HCEC 1CT (cell line): ENCODE measurements at places on chromosomes 6 and 20.

DNA sequence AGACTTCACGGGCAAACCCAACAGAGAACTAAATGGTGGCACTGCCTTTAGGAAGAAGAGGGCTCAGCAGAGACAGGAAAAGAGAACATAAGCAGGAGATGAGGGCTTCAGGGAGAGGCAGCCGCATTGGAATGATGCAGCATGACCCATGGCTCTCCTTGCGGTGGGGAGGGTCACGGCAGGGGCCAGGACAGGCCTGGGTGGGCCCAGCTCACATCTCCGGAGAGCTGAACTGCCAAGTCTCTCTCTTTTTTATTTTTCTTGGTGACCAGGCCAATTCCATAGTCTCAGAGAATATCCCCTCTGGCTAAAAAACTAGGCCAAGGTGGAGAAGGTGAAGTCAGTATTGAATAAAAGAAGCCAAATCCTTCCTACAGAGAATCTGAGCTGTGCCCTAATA, 77.5 kb upstream of the TRAF3IP2 start:
- DNase-seq = no peak

DNA sequence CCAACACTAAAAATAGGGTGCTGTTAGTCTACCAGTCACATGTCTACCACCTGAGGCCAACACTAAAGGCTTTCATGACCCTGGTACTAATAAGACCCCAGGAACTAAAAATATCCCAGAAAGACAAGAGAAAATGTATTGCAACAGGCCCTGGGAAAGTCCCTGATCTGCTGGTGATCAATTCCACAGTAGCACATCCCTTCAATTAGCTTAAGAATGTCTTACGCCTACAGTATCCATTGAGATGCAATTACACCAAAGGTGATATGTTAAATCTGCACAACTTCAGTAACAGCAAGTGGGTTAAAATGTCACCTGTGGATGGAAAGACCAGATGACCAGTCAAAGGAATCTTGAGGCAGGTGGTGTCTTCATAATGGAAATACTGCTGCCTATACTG, 3.1 kb downstream of the SEMG1 start:
- DNase-seq = no peak

- no peak for DNase-seq
Measured at GRCh38 chr6:32522302-32523047, 7.6 kb downstream of the HLA-DRB5 start.

- DNase-seq = no peak
Measured at GRCh38 chr20:63333241-63333836, 27.8 kb downstream of the CHRNA4 start.

DNA sequence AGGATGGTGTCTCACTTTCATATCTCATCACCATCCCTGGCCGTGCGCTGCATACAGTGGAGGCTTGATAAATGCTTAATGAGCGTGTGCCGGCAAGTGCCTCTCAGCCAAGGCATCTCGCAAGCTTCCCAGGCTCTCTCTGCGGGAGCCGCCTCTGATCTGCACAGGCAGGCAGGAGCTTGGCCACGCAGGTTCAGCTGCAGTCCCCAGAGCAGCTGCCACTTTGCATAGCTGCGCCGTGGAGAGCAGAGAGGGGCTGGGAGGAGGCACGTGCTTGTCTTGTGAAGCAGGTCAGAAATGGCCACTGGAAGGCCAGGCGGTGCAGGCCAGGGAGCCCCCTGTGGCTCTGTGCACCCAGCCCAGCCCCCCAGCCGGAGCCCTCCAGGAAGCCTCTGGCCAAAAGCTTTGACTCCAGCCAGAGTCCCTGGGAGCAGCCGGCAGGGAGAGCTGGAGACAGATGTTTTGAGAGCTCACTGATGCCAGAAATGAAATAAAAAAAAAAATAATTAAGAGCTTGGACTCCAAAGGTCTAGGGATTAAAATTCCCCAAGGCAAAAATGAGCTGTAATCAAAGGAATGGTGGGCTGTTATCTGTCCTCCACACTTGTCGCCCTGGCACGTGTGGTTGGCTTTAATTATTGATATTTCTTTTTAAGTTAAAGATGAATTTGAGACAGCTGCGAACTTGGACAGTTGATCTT, 377.0 kb downstream of the CDH4 start:
- DNase-seq = no peak

- DNase-seq = no peak
Measured at GRCh38 chr6:40585651-40586269, 1.4 kb downstream of the LRFN2 start.

GRCh38 chr6:2760882-2761842, 4.0 kb upstream of the WRNIP1 start:
- no peak for DNase-seq

GRCh38 chr6:66418906-66419305, 711.9 kb upstream of the EYS start:
- no peak for DNase-seq

GRCh38 chr6:109073344-109074132, 21.1 kb downstream of the SESN1 start:
- DNase-seq = peak; percentile 49

DNA sequence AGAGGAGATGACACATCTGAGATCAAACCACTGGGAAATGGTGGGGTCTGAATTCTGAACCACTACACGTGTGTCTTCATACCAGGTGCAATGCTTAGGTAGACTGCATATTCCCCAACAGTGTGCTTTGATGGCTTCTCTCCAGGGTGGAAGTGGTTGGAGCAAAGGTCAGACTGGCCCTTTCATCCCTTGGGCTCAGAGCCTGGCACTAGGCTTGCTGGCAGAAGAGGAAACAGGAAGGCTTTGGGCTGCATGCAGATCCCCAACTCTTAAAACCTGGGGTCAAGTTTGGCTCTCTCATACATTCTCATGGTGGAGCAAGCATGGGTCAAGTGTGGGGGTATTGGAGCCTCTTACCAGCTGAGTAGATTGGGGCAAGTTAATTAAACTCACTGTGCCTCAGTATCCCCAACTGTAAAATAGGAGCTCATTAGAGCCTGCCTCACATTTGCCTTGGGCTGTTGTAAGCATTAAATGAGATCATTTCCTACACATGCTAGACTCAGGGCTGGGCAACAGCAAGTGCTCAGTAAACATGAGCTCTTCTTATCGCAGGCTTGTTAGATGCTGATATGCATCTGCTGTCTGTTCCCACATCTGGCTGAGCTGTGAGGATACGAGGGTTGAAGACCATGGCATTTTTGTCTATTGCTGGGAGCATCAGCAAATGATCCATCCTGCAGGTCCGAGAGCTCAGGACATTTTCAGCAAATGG, 51.6 kb upstream of the FAM83D start:
- no peak for DNase-seq

GRCh38 chr20:63961664-63962425, 5.6 kb upstream of the UCKL1 start:
- DNase-seq = no peak

DNA sequence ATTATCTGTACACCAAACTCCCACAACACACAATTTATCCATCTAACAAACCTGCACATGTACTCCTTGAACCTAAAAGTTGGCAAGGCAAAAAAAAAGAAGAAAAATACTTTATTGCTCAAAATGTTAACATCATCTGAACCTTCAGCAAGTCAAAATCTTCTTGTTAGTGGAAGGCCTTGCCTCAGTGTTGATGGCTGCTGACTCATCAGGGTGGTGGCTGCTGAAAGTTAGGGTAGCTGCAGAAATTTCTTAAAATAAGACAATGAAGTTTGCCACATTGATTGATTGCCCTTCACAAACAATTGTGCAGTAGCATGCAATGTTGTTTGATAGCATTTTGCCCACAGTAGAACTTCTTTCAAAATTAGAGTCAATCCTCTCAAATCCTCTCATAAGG, 2.7 kb upstream of the WFDC11 start:
- no peak for DNase-seq

DNA sequence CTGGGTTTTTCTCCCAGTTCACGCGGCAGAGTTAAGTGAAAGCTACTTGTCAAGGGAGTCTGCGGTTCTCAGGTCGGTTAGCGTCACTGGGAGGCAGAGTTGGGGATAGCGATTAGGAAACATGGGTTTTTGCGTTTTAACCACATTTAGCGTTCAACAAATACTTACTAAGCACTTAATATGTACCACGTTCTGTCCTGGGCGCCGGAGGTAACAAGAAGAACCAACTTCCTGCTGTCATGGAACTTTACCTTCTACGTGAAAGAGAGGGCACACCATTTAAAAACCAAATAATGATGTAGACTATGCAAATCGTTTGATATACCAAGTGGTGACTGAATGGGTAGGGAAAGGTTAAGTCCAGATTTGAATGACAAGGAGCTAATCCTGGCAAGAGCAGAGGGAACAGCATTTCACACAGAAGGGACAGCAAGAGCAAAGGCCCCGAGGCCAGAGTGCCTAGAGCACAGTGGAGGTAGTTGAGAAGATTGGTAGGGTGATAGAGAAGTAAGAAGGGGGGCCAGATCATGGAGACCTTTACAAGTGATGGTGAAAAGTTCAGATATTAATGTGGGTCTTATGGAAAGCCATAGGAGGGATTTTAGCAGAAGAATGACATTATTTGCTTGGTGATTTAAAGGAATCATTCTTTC, 744 bp downstream of the RIOK1 start:
- DNase-seq = no peak

DNA sequence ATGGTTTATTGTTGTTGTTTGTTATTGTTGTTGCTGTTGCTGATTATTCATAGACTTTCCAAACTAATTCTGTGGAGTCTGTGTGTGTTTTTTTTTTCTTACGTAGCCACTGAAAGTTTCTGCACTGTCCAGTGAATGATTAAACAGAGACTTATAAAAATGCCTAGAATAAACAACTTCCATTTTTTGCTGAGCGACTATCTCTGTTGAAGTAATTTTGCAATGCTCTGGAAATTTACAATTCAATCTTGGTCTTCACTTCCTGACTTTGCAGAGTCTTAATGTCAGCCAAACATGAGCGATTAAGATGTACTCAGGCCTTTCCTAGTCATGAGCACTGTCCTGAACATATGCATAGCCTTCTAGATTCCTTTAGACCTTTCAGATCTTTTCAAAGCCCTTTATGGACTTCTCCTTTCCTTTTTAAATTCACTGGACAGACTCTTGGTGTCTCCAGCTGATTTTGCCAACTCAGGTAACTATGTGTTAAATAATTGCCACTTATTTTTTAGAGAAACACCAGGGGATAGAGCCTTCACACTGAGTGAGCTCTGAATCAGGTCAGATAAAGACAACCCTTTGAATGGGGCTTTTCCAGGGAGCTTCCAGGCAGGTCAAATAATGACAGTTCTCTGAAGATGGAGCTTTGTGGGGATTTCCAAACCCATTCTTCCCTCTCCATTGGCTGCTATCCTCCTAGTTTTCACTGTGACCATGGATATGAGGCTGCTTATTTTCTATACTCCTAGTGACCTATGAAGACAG, 622.8 kb upstream of the EPHA7 start:
- DNase-seq = no peak

GRCh38 chr20:32780749-32781655, 18.8 kb downstream of the DNMT3B start:
- DNase-seq = no peak

- peak; percentile 70 for DNase-seq
Measured at GRCh38 chr20:61757678-61758563, 307.8 kb downstream of the TAF4 start.

DNA sequence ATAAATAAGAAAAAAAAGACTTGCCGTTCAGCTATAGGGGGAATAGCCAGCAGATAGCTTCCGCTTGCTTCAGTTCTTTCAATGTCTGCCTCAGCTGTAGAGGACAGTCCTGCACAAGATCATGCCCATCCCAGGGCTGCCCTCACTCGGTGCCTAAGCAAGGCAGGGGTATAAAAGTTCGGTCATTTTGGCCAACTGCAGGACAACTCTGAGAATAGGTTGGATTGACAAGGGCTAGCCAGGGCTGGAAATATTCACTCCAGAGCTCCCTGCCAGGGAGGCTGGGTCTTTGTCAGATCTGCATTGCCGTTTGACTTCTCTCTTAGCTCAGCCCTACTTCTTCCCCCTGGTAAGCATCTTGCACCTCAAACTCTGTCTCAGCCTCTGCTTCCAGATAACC, 8.4 kb downstream of the PROCR start:
- no peak for DNase-seq

- DNase-seq = no peak
Measured at GRCh38 chr6:160801418-160801817, 99.4 kb downstream of the PLG start.

GRCh38 chr6:135183002-135183531, 2.0 kb downstream of the MYB start:
- no peak for DNase-seq

GRCh38 chr6:21046276-21046675, 512.0 kb downstream of the CDKAL1 start:
- DNase-seq = no peak

- peak; percentile 79 for DNase-seq
Measured at GRCh38 chr20:32031007-32031958, 20.8 kb upstream of the HCK start.

DNA sequence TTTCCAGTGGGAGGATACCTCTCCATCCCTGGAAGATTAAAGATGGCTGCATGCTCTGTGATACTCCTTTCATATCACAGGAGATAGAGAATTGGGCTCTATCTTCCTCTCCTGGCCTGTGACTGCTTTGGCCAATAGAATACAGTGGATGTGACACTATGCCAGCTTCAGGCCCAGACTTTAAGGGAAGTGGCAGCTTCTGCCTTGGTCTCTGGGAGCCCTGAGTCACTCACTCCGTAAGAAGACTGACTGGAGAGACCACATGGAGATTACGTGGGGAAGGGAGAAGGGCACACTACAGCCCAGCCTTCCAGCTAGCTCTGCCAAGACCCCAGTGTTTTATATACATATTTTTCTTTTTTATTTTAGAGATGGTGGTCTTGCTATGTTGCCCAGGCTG, 10.4 kb upstream of the MMP9 start:
- no peak for DNase-seq

GRCh38 chr20:24131684-24132083, 143.1 kb upstream of the GGTLC1 start:
- DNase-seq = no peak
